ENCODE measurements at places on chromosomes 2 and 18.

DNA sequence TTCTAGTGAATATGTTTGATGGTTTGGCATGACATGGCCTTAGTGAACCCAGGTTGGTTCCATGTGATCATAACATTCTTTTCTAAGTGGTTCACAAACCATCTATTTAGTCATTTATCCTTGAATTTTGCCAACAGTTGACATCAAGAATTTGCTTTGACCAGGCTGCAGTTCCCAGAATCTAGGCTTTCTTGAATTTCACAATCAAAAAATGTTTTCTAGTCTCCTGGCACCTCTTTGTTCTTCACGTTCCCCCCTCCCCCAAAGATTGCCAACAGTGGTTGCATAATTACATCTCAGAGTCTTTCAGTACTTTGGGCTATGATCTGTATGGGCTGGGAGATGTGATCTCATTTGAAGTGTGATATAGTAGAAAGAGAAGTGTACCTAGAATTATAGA, 124.0 kb downstream of the GATA6 start:
- DNase-seq, result no peak

- no peak for DNase-seq
Measured at GRCh38 chr2:242011516-242011915, 142.0 kb downstream of the RTP5 start.

GRCh38 chr2:228673876-228674554, 492.5 kb upstream of the SPHKAP start:
- no peak for DNase-seq

DNA sequence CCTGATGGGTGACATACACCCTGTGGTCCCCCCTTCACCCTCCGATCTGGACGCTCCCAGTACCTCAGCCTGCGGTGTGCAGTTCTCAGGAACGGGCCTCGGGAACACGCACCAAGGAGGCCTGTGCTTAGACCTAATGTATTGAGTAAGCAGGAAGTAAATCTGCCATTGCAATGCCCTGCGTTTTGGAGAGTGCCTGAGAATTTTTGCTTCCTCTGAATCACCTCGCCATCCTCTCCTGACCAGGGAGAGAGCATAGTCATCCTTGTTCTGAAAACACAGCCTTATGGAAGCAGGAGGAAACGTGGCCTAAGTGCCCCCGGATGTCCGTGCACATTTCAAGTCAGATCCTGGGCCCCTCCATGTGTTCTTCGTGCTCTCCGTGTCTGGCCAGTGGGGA, 272.2 kb downstream of the NDUFA10 start:
- no peak for DNase-seq

DNA sequence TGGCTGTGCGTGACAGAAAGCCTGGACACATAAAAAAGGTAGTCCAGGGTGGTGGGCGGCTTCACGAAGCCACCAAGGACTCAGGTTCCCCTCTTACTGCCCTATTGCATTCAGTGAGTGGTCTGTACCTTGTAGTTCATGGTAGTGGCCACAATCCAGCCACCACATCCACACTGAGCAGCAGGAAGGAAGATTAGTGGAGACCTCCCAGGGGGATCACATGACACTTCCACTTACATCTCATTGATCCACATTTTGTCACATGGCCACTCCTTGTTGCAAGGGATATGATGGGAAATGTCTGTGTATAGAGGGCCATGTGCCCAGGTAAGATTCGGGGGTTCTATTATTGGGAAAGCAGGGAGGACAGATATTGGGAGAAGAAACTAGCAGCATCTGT, 13.7 kb downstream of the IL1R2 start:
- no peak for DNase-seq

DNA sequence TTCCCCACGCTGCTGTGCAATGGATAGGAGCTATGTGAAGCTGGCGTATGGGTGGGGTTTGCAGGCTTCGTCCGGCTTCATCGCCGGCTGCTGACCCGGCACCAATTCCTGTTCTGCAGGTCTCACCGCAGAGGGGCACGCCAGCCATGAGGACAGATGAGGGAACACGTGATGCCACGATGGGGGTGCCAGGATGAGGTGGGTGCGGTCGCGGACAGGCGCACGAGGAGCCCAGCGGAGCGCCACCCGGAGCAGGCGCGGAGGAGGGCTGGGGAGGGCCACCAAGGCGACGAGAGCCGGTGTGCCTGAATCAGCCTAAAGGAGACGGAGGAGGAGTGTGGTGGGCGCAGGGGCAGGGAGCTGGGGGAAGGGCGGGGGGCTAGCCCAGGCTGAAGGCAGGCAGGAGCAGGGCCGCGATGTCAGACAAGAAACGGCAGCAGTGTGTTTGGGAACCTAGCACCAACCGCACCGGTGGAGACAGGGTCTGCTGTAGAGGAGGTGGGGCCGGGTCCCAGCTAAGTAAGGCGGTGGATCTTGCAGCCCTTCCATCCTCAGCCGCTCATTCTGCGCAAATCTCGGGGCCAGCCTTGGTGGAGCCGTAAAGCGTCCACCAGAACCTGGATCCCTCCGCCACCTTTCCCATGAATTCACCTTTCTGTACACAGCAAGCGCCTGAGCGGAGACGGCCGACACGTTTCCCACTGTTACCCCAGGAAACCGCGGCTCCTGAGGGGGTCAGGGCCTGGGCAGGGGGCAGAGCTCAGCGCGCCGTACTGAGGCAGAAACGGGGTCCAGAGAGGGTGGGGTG, 17.0 kb upstream of the CD8A start:
- DNase-seq, result peak; percentile 31

- no peak for DNase-seq
Measured at GRCh38 chr2:134413430-134413829, 159.6 kb downstream of the MGAT5 start.

DNA sequence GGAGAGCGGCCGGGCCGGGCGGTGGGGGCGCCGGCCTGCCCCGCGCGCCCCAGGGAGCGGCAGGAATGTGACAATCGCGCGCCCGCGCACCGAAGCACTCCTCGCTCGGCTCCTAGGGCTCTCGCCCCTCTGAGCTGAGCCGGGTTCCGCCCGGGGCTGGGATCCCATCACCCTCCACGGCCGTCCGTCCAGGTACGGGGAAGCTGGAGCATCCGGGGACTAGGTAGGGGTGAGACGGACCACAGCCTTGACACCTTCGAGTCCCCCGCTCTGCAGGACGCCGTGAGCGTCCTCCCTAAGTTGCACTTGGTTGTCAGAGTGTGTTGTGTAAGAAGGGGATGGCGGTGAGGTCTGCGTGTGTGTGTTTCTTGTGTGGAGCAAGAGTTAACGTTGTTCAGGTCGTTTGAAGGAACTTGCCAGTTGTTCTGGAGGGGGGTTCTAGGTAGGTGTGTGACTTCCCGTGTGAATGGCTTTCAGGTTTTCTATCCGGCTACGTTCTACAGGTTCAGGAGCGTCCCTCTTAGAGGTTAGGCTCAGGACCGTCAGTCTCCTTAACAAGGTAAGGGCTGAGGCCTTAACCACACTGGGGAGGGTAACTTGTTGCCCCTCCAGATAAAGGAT, 393 bp downstream of the IL1R1 start:
- DNase-seq, result no peak

GRCh38 chr2:36446294-36446693, 90.7 kb downstream of the CRIM1 start:
- no peak for DNase-seq

- no peak for DNase-seq
Measured at GRCh38 chr2:68660658-68661057, 17.3 kb downstream of the PROKR1 start.

GRCh38 chr2:25951071-25951547, 31.2 kb downstream of the KIF3C start:
- peak; percentile 70 for DNase-seq

GRCh38 chr2:62029910-62030309, 124.4 kb downstream of the COMMD1 start:
- no peak for DNase-seq

DNA sequence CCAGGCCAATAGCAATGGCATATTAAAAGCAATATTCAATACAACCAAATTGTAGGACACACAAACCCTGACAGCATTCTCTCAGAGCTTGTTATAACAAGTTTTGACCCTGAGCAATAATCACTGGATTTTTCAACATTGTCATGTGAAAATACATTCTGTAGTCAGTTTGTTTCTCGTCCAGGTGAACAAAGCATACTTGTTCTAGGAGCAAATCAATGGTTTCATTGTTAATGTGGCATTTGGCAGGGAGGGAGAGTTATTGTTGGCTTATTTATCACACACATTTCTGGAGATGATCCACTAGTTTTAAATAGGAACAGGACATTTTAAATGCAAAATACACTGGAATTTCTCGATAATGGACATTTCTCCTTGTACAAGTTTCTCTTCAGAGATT, 69.9 kb upstream of the L3MBTL4 start:
- no peak for DNase-seq

DNA sequence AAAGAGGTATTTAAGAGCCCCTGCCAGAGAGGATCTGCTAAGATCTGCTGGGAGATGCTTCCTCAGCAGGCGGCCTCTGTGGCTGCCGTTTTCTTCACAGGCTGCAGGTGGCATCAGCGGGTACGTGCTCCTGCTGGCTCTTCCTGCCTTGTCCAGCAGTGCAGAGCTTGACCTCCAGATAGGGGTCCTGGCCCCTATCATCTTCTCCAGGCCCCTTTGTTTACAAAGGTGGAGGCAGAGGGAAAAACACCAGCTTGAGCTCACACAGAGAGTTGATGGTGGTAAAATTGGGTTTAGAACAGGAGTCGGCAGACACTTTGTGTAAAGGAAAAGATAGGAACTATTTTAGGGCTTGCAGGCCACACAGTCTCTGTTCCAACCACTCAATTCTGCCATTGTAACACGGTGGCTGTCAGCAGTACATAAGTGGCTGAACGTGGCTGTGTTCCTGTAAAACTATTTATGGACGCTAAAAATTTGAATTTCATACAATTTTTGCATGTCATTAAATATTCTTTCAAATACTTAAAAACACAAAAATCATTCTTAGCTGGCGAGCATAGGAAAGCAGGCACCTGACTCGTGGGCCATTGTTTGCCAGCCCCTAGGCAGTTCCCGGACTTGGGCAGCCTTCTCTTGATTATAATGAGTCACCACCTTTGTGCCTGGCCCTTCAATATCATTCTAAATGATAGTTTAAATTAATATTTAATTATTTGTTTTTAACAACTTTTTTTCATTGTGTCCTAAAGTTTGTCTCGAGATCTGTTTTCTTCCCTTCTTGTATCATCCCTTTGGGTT, 98.2 kb upstream of the B3GNT7 start:
- no peak for DNase-seq

- no peak for DNase-seq
Measured at GRCh38 chr2:115303-115702, 69.0 kb upstream of the FAM110C start.

DNA sequence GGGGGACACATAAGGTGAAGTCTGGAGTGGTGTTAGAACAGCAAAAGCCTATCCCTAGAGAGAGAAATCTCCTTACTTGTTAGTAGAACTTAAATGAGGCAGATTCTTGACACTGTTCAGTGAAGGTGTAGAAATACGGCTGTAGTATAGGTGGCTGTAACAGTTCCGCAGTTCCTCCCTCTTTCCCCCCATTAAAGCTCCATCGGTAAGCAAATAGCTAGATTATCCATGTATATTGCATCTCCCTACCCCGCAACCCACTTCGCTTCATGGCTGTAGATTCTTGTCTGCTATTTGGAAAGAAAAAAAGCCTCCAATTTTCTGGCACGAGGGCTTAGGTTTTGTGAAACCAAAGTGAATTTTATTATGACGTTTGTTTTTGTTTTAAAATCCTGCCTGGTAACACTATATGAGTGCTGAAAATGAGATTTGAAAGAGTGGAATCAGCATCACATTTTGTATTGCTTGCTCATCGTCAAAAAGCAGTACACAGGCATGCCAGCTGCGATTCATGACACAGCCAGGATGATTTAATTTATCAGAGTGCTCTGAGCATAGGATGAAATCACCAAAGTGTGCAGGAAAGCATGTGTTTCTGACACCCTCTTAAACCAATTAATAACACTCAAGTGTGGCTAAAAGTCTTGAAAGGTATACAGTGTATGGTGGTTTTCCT, 1.4 kb downstream of the FAM171B start:
- DNase-seq, result no peak

DNA sequence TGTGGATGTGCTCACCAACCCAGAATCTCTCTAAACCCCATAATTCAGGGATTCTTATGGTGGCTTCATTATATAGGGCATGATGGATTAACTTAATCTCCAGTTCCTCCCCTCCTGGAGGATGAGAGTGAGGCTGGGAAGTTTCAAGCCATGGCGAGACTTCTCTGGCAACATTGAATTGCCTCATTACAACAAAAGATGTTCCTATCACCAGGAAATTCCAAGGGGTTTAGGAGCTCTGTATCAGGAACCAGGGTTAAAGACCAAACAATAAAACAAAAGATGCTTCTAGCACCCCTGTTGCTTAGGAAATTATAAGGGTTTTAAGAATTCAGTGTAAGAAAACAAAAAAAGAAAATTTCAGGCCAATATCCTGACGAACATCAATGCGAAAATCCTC, 100.1 kb downstream of the NAB1 start:
- no peak for DNase-seq

DNA sequence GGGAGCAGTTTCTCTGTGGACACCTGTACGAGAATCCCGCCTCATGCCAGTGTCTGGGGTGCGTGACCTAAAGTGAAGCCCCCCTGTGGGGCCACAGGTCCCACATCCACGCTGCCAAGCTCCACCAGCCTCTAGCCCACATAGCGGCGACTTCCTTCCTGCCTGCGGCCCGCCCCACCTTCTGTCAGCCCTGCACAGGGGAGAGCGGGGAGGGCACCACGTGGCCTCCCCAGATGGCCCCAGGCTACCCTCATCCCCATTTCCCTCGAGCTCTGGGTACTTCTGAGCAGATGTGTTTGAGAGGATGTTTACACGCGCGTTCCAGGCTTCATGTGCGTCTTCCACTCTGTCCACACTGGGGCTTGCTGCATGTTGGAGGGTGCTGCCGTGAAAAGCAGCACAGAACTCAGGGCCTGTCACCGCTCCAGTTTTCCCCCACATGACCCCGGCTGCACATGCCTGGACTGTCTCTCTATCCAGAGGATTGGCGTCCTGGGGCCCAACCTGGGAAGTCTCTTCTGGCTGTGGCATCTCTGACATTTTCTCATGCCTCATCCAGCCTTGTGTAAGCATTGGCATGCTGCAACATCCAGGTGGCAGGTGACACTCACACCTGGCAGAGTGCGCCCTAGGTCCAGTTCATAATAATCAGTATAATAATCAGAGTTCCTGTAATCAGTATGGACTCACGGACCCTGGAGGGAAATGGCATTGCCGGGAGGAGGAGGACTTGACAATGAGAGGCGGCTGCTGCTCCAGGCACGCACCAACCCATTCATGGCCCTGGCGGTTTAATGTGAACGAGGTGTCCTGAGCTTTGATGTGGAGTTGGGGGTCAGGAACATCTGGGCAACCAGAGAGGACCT, 146.3 kb upstream of the TWIST2 start:
- DNase-seq, result no peak

DNA sequence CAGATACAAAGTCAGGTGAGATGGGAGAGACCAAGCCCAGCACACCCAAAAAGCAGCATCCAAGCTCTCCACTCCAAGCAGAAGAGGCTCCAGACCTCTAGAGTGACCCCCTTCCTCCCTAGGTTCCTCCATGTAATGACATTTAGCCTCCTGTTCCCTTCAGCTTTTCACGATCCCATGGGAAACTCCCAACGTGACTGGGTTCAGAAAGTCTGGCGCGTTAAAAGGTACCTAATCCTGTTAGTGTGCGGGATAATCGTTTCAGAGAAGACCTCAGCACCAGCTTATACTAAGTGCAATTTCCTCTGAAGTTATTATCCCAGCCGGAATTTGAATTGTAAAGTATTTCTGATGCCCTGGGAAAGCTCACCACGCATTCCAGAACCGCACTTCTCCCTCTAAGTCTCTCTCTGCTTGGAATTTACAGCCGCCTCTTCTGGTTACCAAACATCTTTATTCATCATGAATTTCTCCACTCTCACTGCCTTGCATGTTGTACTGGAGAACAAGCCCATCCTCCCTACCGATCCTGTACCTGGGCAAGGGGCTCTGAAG, 46.9 kb downstream of the CCBE1 start:
- no peak for DNase-seq

- DNase-seq, result no peak
Measured at GRCh38 chr2:60466161-60466702, 87.2 kb downstream of the BCL11A start.
